Panc1 (cell line): ENCODE measurements at places on chromosomes 3 and 15.

- DNase-seq, result no peak
These were observed 20.1 kb upstream of the RASA2 start for GRCh38 chr3:141466633-141467169.

DNA sequence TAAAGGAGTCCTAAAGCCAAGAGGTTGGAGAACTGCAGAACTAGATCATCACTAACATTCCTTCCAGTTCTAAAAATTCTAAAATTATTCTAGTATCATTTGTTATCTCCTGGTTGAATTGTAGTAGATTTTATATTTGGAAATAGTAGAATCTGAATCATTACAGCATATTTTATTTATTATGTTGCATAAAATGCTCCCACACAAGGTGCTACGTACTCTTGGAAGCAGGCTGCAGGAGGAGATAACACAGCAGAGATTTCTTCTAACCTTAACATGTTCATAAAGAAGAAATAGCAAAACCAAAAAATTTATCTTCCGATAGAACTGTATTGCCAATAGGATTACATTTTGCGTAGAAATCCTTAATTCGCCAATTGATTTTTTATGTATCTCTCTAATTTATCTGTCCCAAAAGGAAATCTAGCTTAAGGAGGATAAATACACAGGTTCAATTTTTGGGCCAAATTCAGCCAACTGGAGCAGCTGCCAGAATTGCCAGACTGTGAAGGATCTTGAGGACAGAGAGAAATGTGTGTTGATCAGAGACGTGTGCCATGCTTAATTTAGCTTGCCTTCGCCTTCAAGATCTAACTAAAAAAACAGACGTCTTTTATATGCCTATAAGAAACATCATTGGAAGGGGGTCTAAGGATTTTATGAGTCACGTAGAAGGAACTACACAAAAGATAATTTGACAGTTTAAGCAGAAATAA is 134.4 kb upstream of the MITF start:
- no peak for DNase-seq

GRCh38 chr15:69590201-69590710 is 137.6 kb downstream of the RPLP1 start:
- DNase-seq, result no peak

DNA sequence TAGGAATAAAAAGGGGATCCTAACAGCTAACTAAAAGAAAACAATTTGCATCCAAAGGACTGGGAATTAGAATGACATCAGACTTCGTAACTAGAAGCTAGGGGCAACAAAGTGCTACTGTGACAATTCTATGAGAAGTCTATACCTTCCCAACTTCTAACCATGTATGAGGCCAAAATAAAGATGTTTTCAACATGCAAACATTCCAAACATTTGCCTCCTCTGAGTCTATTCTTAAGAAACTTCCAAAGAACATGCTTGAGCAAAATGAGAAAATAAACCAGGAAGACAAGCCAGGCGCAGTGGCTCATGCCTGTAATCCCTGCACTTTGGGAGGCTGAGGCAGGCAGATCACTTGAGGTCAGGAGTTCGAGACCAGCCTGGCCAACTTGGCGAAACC is 13.1 kb upstream of the RNF7 start:
- no peak for DNase-seq

DNA sequence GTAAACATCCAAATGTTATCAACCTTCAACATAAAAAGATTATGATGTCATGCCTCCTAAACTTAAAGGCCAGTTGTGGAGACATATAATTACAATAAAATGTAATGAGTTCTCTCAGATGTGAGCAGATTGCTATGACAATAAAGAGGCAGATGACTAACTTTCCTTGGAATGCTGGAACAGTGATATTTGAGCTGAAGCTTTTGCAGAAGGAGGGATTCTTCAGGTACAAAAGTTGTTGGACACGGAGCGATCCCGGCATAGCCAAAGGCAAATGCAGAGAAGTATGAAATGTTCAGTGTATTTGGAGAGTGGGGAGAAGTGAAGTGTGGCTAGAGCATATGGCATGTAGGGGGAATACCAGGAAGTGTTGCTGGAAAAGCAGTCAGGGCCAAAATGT is 520.1 kb downstream of the FGF12 start:
- DNase-seq, result no peak
